ENCODE measurements at places on chromosomes 2 and 18.
A peak's percentile ranks its signal among the peaks of the same experiment; 100 is the strongest.

DNA sequence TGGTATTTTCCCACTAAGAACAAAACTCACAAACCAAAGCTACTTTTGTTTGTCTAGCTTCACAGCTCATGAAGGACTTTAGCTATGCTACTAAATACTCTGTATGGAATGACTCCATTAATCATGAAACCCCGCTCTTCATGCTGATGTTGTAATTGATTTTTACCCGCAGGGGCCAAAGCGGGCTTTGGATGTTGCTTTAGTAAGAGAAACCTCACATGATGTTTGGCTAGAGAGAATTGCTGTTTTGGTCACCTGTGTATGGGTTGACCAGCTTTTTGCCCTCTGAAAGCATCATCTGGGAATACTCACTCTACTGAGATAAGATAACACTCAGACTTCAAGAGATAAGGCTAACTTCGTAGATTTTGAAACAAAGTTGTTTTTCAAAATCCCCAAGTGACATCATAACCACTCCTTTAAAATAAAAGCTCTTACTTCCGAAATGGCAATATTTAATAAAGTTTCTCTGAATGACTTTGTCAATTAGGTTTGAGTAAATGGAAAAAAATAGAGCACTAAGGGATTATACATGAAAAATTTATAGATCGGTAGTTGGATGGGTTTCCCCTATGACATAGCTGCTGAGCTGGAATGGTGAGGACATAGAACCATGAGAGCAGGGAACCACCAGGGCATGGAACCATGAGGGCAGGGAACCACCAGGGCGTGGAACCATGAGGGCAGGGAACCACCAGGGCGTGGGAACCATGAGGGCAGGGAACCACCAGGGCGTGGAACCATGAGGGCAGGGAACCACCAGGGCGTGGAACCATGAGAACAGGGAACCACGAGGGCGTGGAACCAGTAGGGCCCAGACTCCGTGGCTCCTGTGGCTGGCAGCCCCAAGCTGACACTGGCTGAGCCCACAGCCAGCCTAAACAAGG lies 31.9 kb downstream of the ACKR3 start:
- no peak for DNase-seq

GRCh38 chr2:234500394-234501006 lies 3.6 kb upstream of the ARL4C start:
- peak; percentile 62 for DNase-seq

GRCh38 chr2:216217904-216218260 lies 108.7 kb downstream of the XRCC5 start:
- no peak for DNase-seq

- DNase-seq: no peak
Measured at GRCh38 chr2:239163688-239164334, 237.0 kb downstream of the HDAC4 start.

DNA sequence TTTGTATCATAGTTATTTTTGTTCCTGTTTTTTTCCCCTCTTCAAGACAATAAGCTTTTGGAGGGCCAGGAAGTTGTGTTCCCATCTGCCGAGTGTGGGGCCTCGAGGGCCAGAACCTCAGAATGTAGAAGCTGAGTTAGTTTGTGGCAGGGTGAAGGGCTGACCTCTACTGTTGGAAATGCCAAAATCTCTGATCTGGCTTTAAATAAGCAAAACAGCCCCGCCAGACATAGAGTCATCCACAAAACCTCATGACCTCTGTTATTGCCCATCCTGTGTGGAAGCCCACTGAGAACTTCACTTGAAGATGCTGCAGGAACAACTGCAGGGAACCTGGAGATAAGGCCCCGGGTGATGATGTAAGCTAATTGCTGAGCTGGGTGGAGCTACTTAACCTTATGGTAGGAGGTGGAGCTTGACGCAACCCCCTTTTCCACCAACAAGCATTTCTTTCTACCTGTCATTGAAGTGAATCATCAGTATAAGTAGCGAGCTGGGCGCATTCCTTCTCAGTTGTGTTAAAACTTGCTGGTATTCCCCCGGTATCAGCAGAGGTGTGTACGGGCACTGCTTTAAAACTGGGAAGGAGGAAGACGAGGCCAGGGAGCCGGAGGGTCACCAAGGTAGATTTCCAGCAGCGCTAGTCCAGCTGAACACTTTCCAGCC lies 177.2 kb downstream of the NEDD4L start:
- no peak for DNase-seq

DNA sequence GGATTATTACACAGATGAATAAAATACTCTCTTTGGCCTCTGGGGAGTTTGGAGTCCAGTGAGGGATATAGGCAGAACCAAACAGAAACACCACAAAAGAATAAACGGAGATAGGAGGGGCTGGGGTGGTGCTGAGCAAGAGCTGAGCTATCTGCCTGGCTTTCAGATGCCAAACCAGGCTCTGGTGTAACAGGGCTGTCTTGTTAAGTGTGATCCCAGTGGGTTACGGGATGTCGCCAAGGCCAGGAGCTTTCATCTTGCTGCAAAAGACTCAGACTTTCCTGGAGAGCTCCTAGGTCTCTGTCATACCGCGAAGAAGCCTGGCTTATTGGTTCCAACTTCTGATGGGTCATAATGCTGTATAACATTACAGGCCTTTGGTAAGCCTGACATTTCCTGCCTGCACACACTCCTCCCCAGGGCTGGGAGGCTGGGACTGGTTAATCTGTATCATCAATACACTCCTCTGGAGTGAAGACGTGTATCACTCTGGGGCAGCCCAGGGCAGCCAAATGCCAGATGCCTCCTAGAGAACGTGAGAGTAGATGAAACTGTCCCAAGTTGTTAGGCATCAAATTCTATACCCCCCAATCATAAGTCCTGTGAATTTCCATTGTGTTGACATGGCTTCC lies 60.5 kb downstream of the STPG4 start:
- no peak for DNase-seq

DNA sequence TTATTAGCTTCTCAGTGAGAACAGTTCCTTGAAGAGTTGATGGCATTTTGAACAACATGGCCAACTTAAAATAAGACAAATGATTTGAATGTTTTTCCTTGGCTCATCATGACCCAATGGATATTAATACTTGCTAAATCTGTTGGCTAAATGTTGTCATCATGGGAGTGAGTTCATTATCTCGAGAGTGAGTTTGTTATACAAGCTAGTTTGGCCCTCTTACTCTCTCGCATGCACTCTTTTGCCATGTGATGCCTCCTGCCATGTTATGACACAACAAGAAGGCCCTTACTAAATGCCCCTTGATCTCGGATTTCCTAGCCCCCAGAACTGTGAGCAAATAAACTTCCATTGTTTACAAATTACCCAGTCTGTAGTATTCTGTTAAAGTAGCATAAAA lies 22.9 kb upstream of the SANBR start:
- DNase-seq: no peak

DNA sequence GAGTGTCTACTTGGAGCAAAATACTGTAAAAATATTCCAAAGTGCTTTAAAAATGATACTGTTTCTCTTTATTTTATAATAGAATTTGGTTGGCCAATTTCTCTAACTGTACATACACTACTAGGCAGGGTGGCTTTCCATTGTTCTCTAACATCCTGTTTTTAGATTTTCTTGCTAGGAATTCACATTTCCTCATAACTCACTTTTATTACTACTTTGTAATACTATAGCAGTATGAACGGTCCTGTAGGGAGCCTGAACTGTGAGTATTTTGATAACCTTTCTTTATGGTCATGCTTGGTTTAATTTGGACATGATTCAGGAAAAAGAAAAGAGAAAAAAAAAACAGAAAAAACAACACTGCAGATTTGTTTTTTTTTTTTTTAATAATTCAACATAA lies 37.8 kb downstream of the GCG start:
- DNase-seq: no peak

GRCh38 chr2:60602388-60602787 lies 48.9 kb upstream of the BCL11A start:
- DNase-seq: no peak

DNA sequence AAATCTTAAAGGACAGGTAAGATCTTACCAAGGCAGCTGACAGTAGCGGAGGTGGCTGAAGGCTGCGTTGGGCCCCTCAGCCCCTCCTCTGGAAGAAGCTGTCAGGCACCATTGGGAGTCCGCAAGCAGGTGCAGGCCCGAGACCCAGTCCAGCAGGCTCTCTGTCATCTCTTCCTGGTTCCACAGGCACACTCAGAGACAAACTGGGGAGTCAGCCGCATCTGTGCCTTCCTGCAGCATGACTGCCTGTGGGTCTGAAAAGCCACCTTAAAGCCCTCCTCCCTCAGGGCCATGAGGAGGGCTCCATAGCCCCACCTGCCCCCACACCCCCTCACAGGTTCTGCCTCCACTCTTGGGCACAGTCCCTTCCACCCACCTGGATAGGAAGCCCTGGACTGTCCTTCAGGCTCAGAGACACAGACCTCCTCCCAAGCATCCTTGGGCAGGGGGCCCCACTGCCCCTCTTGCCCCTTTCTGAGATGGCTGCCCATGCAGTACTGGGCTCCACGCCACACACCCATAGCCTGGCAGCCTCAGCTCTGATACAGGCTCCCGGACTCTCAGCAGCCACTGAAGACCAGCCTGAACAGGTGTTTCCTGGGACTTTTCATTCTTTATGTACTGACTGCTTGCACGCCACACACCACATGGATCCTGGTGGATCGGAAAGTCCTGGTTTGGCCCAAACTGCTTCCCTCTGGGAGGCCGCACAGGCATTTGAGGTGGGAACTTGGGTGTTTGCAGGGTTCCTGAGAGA lies 239.8 kb downstream of the SEPTIN10 start:
- DNase-seq: no peak

- no peak for DNase-seq
Measured at GRCh38 chr2:28319118-28320008, 73.3 kb upstream of the FOSL2 start.

GRCh38 chr2:210961249-210961648 lies 404.9 kb downstream of the CPS1 start:
- DNase-seq: no peak

GRCh38 chr2:49278141-49278540 lies 123.8 kb upstream of the FSHR start:
- no peak for DNase-seq

GRCh38 chr2:239801404-239802184 lies 223.5 kb downstream of the NDUFA10 start:
- DNase-seq: no peak

GRCh38 chr2:182545420-182546167 lies 118.8 kb upstream of the PDE1A start:
- no peak for DNase-seq
